ENCODE measurements at places on chromosomes 3 and 15. TPM values are rescaled to one million over a fixed set of nuclear protein-coding genes. Genes with fewer than 3 reads are reported as not detected.

DNA sequence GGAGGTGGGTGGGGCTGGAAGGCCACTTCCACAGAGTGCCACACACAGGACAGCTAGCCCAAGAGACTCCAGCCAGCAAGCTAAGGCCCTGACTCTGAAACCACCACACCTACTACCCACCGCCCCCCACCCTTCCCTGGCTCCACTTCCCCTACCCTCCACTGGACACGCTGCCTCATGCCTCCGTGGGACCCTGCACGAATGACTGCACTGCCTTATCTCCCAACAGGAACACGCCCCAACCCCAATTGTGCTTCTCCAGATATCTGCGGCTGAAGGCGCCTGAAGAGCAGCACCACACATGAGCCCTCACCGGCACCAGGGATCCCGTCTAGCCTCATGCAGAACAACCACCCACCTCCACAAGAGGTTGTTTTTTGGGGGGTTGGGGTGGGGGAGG lies 2.7 kb downstream of the LINGO1 start:
- DNase-seq = no peak
- no peaks in the 10 kb centered on the region for H3K36me3 ChIP-seq
- no peaks in the 10 kb centered on the region for H3K4me1 ChIP-seq

DNA sequence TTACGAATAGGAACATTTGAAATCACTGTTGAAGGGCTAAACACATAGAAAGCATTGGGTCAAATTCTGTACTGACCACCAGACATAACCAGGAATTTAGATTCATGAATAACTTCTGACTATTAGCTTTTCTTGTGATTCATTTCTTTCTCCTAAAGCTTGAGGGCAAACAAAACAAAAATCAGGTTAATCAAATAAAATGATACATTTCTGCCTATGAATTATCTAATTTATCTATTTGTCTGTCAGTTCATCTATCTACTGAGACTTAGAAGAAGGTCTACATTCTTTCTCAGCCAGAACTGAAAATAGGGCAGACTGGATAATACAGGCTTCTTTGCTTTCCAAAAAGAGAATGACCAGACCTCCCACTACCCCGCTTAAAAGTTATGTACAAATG lies 65.9 kb upstream of the ST3GAL6 start:
- H3K4me1 ChIP-seq = peaks cover 13% of the 10 kb centered on the region
- no peak overlapping the region for H3K4me3 ChIP-seq
- DNase-seq = no peak
- no peak overlapping the region for H3K27ac ChIP-seq

- H3K27me3 ChIP-seq = no peaks in the 10 kb centered on the region
- no peaks in the 10 kb centered on the region for H3K4me1 ChIP-seq
- peak overlapping the region; percentile 28 for H3K27ac ChIP-seq
- no peak for DNase-seq
Observed at GRCh38 chr3:12444582-12445471, 39.5 kb upstream of the TSEN2 start.

TJP1 gene
- 86.9 TPM for total RNA-seq

GRCh38 chr15:65583701-65584100 lies 27.2 kb downstream of the INTS14 start:
- no peak overlapping the region for H3K27ac ChIP-seq
- no peak overlapping the region for H3K4me3 ChIP-seq
- peaks cover 72% of the 10 kb centered on the region for H3K36me3 ChIP-seq
- DNase-seq = no peak
- H3K4me1 ChIP-seq = no peaks in the 10 kb centered on the region

DNA sequence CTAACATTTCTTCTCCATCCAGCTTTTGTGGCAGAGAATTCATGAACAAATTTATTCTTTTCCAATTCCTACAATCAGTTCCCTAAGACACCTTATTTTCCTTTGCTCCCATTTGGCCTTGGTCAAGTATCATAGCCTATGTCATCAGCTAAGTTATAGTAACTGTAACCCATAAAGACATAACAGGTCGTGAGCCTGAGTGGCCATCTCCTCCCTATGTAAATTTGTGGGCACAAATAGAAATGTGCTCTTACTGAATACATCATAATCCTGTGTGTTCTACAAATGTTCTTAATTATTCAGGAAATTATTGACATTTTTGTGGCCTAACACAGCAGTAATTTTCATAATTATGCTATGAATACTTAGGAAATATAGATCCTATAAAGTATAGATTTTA lies 108.9 kb upstream of the ZNF717 start:
- H3K36me3 ChIP-seq = no peaks in the 10 kb centered on the region
- no peak overlapping the region for H3K4me3 ChIP-seq
- H3K4me1 ChIP-seq = no peaks in the 10 kb centered on the region
- no peaks in the 10 kb centered on the region for H3K27me3 ChIP-seq
- no peak for DNase-seq

- H3K4me1 ChIP-seq = no peaks in the 10 kb centered on the region
- H3K27ac ChIP-seq = no peak overlapping the region
- DNase-seq = no peak
- H3K36me3 ChIP-seq = no peaks in the 10 kb centered on the region
- no peaks in the 10 kb centered on the region for H3K27me3 ChIP-seq
Observed at GRCh38 chr3:195450731-195451229, 8.0 kb upstream of the ACAP2 start.

DNA sequence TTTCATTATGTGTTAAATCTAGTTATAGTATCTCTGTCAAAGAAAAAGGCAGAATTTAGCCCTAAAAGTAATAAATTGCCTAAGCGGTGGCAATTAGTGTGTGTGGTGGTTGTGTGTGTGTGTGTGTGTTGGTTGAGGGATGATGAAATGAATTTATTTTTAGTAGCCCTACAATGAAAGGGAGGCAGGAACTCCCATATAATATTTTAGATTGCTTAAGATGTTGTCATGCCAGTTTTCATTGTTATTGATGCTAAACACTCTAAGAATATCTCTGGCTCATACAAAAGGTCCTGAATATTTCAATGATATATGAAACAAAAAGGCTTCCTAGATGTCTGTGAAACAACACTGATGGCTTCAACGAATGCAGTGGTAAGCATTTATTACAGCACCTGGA lies 140.6 kb upstream of the TBC1D5 start:
- H3K4me1 ChIP-seq = no peaks in the 10 kb centered on the region
- DNase-seq = no peak
- H3K36me3 ChIP-seq = no peaks in the 10 kb centered on the region
- H3K27ac ChIP-seq = no peak overlapping the region

PLSCR2 gene
- not detected for total RNA-seq

DNA sequence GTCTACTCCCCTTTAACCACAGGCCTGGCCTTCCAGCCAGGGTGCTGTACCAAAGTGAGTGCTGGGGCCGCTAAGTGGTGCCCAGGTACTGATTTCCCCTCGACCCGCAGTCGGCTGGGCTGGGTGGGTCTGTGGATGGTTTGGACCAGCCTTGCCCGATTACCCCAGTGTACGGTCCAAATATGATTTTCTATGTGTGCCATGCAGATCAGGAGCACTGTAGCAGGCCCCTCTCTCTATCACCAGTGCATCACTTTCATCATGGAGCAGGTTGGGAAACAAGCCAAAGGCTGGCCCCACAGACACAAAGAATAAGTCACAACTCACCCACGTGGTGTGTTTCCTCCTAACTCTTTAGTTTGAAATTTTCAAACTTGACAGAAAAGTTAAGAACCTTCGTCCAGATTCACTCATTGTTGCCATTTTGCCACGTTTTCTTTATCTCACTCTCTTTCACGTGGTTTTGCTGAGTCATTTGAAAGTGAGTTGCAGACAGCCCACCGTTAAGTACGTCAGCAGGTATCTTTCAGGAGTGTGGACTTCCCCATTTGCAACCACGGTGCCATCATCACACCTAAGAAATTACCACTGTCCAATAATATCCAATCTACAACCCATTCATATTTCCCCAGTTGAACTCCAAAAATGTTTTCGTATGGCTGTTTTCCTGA lies 37.0 kb downstream of the ZNF710 start:
- H3K27me3 ChIP-seq = no peaks in the 10 kb centered on the region
- no peak overlapping the region for H3K4me3 ChIP-seq
- peaks cover 54% of the 10 kb centered on the region for H3K4me1 ChIP-seq
- H3K36me3 ChIP-seq = no peaks in the 10 kb centered on the region

GRCh38 chr15:62549345-62549970 lies 384.4 kb upstream of the C2CD4B start:
- H3K4me3 ChIP-seq = no peak overlapping the region
- H3K27me3 ChIP-seq = no peaks in the 10 kb centered on the region
- H3K27ac ChIP-seq = no peak overlapping the region

SERPINI2 gene
- total RNA-seq = not detected

DNAJB8 gene
- total RNA-seq = not detected

DNA sequence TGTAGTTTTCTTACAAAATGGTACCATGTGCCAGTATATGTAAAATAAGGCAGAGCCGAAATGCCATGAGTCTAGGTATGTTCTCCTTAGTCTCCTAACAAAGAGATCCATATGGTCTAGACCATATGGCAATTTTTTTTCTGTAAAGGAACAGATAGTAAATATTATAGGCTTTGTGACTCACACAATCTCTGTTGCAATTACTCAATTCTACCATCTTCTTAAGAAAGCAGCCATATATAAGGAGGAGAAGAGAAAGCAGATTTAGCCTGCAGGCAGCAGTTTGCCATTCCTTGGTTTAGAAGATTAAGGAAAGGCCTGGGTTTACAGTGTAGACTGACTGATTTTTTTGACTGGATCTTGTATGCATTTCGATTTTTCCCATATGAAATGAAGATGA lies 16.3 kb upstream of the BBX start:
- no peak overlapping the region for H3K4me3 ChIP-seq
- no peaks in the 10 kb centered on the region for H3K4me1 ChIP-seq
- DNase-seq = no peak
- no peak overlapping the region for H3K27ac ChIP-seq
- H3K27me3 ChIP-seq = no peaks in the 10 kb centered on the region

DNA sequence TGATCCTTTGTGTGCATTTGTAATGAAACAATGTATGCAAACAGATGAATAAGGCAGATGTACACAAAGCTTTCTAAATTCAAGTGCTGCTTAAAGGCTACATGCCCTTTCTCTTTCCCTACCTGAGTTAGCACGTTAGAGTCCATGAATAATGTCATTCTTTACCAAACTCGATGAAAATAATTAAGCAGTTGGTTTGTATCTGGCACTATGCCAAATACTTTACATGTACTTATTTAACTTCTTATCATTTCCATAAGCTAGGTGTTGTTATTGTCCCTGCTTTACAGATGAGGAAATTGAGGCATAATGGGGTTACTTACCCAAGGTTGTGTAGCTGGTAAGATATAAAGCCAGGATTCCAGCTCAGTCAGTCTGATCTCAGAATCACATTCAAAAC lies 2.4 kb downstream of the GPR171 start:
- H3K27ac ChIP-seq = no peak overlapping the region
- H3K4me1 ChIP-seq = no peaks in the 10 kb centered on the region
- DNase-seq = no peak

ALS2CL gene
- 12.5 TPM for total RNA-seq

- no peaks in the 10 kb centered on the region for H3K27me3 ChIP-seq
- H3K4me3 ChIP-seq = no peak overlapping the region
- H3K4me1 ChIP-seq = peaks cover 12% of the 10 kb centered on the region
- H3K36me3 ChIP-seq = no peaks in the 10 kb centered on the region
Observed at GRCh38 chr3:72085036-72085435, 300.1 kb upstream of the PROK2 start.

- peak overlapping the region; percentile 93 for H3K27ac ChIP-seq
- H3K36me3 ChIP-seq = no peaks in the 10 kb centered on the region
- DNase-seq = no peak
- H3K4me3 ChIP-seq = no peak overlapping the region
- peaks cover 46% of the 10 kb centered on the region for H3K4me1 ChIP-seq
Observed at GRCh38 chr3:152554980-152555379, 280.0 kb upstream of the P2RY1 start.

DNA sequence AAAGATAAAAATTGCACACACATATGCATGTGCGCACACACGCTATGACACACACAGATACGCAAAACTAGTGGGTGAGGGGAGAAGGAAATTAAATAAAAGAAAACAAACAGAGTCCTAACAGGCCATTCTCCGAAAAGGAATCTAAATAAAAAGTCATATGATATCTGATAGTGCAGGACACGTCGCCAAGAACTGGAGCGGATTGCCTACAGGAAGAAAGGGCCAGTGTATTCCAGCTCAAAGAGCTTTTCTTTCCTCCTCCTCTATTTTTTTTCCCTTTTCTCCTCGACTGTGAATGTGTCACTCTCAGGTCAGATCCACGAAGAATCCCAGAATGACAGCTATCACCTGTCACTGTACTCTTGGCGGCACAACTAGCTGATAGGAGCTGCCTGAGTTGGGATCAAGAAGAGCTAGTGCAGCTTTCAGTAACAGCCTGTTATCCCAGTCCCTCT lies 157.8 kb downstream of the TIGIT start:
- H3K27ac ChIP-seq = peak overlapping the region; percentile 82
- no peaks in the 10 kb centered on the region for H3K27me3 ChIP-seq
- no peaks in the 10 kb centered on the region for H3K36me3 ChIP-seq
- H3K4me1 ChIP-seq = peaks cover 65% of the 10 kb centered on the region

SUSD5 gene
- total RNA-seq = 1.1 TPM

DNA sequence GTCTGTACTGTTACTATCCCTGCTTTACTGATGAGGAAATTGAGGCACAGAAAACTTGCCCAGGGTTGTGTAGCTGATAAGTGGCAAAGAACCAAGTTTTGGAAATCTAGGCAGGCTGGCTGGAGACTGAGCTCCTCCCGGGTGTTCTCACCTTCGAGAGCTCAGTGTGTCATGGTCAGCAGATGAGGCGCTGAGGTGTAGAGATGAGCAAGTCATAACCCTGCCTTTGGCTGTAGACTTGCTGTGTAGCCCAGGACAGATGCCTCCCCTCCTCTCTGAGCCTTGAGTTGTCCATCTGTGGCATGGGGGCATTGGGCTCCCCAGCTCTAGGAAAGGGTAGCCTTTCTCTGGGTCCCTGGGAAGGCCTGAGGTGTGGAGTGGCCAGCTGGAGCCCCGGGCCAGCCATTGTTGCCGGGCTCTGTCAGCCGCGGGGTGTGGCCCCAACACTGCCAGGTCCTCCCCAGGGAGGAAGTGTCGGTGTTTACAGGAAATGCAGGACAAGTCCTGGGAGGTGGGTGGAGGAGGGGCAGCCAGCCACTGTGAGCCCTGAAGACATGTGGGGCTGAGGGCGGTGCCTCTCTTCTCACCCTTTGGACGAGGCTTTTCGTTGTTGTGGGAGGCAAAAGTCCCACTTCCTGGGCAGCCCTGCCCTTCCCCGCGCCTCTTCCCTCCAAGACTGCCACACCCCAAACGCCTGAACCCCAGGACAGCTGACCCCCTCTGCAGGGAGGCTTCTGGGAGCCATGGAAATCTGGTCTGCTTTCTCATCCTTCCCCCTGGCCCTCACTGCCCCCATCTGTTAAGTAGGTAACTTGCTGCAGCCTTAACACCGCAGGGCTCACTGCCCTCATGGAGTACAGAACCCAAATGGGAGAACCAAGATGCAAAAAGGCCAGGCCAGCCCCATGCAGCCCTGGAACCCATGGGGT lies 29.1 kb downstream of the FGD5 start:
- H3K27ac ChIP-seq = peak overlapping the region; percentile 57
- no peak overlapping the region for H3K4me3 ChIP-seq
- no peaks in the 10 kb centered on the region for H3K27me3 ChIP-seq
- H3K4me1 ChIP-seq = no peaks in the 10 kb centered on the region

DNA sequence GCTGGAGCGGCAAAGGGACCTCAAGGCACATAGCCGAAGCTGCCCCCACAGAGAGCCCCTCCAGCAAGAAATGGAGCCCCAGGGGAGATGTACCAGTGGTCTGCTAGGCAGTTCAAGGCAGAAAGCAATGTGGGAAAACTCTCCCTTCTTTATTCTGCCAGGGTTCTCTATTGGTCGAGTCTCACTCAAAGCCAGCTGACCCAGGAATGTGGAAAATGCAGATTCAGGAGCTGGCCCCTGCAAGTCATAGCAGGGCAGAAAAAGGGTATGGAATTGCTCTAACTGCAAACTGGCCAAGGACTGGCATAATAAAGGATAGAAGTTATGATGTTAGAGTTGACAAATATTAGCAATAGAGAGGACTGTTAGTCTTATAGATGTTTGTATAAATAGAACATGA lies 4.0 kb upstream of the TOPAZ1 start:
- H3K27me3 ChIP-seq = no peaks in the 10 kb centered on the region
- H3K4me3 ChIP-seq = no peak overlapping the region
- H3K36me3 ChIP-seq = no peaks in the 10 kb centered on the region
- DNase-seq = no peak

EFCC1 gene
- 1.2 TPM for total RNA-seq

PRICKLE2 gene
- 22.2 TPM for total RNA-seq

Measured in right atrium auricular region (tissue), 2 donors.